Urinary bladder (tissue), 4 donors: ENCODE measurements at places on chromosomes 5 and 9. TPM values are rescaled to one million over a fixed set of nuclear protein-coding genes. Genes with fewer than 3 reads are reported as not detected.

GRCh38 chr9:115650768-115651167, 502.8 kb upstream of the PAPPA start:
- no peak for DNase-seq

DNA sequence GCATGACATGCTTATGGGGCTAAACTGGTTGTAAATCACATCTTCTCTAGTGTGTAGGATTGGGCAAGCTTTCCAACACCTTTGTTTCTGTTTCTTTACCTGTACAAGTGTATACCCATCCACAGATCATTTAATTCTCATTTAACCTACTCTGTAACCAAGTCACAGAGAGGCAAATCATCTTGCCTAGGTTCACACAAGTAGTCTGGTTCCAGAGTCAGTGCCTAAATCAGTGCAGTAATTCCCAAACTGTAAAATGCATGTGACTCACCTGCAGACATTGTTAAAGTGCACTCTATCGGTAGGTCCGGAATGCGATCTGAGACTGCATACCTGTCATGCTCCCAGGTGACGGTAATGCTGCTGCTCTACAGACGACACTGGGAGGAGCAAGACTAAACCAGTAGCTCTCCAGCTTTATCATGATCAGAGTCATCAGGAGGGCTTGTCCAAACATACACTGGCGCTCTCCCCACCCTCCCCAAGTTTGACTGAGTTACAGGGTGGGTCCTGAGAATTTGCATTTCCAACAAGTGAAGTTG, 107.9 kb upstream of the FREM1 start:
- no peak for DNase-seq

Gene GRM6
- total RNA-seq = not detected

DNA sequence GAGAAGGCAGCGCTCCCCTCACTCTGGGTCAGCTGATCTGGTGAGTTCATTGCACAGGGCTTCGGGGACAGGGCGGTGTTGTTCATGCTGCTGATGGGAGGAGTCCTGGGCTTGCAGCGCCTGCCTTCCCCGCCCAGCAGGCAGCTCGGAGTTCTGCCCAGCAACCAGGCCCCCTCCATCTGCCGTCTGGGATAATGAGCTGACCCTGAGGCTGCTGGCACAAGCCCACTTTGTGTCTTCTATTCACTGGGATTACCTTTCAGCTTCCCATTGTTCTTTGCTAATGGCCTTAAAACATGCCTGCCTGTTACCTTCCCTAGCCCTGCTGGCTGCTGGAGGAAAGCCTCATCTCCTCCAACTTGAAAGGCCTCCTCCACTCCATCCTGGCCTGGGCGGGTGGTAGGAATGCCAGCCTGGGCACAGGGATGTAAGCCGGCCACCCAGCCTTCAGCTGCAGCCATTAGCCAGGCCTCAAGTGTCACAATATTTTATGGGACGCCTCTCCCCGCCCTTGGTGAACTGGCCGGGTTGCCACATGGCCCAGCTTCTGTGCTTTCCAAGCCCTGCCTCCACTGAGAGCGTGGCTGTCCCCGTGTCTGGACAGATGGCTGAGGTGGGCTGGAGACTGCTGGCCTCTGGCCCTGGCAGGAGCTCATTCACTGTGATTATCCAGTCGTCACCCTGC, 70.4 kb downstream of the GADD45G start:
- peak; percentile 39 for DNase-seq

- DNase-seq = no peak
Observed at GRCh38 chr9:132144708-132145365, 17.0 kb upstream of the NTNG2 start.

- DNase-seq = no peak
Observed at GRCh38 chr9:123108976-123109375, 75.5 kb downstream of the GPR21 start.

GRCh38 chr5:75666801-75667200, 50.4 kb downstream of the POC5 start:
- no peak for DNase-seq

DNA sequence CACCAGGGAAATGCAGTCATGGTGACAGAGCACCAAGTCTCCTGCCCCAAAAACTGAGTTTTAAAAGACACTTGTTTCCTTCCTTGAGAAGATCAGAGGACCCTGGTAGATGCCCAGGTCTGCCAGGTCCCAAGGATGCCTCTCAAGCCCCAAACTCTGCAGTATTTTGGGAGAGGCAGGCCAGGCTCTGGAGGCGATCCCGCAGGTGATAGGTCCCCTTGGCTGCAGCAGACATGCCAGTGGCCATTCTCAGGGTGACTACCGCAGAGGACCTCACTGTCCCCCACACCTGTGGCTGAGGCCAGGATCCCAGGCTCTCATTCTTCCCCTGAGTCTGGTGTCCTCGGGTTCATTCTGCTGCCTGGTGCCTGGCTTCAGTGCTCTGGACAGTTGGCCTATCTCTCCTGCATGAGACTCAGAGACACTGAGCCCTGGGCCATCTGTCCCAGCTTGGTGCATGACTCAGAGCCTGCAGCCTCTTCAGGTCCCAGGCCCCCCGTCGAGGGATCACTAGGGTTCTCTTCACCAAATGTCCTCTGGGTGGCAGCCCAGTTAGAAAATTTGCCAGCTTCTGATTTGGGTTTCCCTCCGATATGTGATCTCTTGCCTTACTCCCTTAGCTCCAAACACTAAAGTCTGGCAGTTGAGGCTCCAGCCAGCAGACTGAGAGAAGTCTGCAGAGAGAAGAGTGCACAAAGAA, 59.7 kb upstream of the GARNL3 start:
- DNase-seq = no peak

Gene TENT4A
- total RNA-seq = 26.8 TPM

Gene RAB3C
- 2.0 TPM for total RNA-seq

GRCh38 chr5:72241346-72242003, 78.6 kb downstream of the MRPS27 start:
- no peak for DNase-seq

DNA sequence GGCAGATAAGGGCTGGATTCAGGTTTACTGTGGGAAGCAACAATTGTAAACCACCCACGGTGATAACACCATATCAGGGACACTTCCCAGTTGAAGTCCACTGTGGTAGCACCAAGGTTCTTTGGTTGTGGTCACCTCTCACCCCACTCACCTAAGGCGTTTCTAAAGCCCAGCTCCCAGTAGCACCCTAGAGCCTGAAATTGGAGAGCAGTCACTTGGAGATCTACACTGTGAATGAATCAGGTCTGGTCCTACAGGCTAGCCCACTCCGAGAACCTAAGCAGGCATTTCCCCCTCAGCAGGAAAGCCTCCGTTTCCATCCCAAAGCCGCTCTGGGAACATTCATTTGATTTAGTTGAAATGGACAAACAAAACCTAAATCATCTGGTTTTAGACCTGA, 191.3 kb downstream of the TTC39B start:
- no peak for DNase-seq

- DNase-seq = no peak
Observed at GRCh38 chr9:117744856-117745389, 40.7 kb downstream of the TLR4 start.

GRCh38 chr5:93311881-93312280, 269.1 kb downstream of the NR2F1-AS1 start:
- peak; percentile 87 for DNase-seq

DNA sequence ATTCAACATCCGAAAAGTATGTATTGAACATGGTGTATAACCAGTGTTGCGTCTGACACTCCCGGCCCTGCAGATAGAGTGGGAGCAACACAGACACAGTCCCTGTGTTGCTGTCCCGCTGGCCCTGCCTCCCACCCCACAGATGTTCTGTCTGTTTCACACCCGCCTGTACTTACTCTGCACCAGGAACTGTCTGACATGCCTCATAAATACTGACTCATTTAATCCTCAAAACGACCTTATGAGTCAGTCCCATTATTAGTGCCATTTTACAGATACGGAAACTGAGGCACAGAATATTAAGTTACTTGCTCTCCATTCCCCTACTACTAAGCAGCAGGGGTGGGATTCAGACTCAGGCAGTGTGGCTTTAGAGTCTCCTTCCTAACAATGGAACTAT, 109.8 kb upstream of the NFIL3 start:
- no peak for DNase-seq

- no peak for DNase-seq
Observed at GRCh38 chr9:1047591-1048230, 2.4 kb upstream of the DMRT2 start.

Gene C8G
- 1.0 TPM for total RNA-seq

DNA sequence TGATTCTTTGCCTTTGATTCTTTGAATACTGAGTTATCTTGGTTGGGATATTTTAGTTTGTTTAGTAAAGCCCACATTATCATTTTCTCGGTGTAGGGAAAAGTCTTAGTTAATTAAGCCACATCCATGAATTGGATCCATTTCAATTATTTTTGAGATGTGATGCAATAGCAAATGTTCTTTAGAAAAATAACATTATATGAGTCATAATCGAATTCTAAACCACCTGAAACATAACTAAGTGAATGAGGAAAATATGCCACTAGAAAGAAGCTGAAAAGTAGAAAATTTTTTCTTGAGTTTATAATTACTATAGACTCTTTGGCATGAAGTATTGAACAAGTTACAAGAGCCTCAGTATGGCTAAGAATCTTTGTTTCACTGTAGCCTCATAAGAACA, 17.5 kb upstream of the CCDC192 start:
- no peak for DNase-seq

- DNase-seq = no peak
Observed at GRCh38 chr5:10553476-10553875, 10.4 kb upstream of the ANKRD33B start.

Gene GEMIN5
- total RNA-seq = 18.0 TPM

DNA sequence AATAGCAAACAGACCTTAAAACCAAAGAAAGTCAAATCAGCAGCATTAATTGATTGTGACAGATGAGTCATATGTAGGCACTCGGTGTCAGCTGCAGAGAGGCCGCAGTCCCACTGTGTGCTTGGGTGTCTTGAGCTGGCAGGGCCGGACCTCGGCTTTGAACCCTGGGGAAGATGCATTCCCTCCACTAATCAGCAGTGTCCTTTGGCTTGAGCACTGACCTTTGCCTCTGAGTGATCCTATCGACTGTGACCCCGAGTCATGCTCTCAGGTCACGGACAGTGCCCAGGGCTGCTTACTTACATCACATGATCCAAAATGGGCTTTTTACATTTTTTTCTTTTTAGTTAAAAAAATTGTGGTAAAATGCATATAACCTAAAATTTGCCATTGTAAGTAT, 188.7 kb downstream of the GADD45G start:
- DNase-seq = no peak

DNA sequence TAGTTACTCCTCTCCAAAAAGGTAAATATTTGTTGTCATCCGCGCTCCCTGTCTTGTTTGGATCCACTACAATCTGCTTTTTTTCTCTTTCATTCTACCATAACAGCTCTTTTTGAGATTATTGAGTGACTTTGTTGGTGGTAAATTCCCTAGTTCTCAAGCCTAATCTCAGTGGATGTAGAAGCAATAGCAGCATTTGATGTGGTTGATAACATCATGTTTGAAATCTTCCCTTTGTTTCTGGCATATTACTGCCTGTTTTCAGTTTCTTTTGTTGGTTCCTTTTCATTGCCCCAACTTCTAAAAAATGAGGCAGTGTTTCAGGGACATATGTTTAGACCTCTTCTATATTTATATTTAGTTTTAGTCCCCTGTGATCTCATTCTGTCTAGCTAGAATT, 8.9 kb downstream of the CDC42SE2 start:
- DNase-seq = no peak

DNA sequence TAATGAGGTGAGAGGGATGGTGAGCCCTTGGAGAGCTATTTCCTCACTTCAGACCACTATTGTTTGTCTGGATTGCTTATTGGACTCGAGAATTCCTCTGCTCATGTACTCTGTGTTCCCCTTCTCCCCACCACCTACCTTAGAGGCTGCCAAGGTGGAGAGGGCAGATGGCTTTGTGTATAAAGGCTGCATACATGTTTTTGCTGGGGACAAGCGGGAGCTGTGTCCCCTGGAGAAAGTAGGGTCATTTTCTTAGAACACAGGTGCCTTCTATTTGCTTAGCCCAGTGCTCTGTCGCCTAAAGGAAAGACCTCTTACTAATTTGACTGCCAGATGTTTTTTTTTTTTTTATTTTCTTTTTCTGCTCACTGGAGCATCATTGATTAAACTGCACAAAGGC, 29.7 kb downstream of the RASGRF2 start:
- DNase-seq = no peak

Gene SPATA31D4
- not detected for total RNA-seq

Gene PCDHA9
- 0.90 TPM for total RNA-seq

Gene MSMP
- 0.53 TPM for total RNA-seq

Gene CORO2A
- total RNA-seq = 4.1 TPM

DNA sequence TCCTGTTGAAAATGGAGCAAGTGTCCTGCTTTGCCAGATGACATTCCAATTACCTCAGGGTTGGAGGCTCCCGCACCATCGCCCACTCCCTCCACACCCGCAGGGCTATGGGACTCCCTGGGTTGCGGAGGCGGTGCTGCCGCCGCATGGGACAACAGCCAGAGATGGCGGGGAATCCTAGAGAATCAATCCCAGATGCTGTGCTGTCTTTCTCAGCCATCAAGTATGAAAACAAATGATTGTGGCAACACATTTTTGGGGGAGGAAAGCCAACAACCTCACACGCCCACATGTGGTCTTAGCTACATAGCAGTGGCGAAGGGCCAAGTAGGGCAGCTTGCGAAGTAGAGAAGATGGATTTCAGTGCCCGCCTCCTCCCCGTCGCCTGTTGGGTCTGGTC, 46.7 kb downstream of the IL31RA start:
- DNase-seq = no peak

DNA sequence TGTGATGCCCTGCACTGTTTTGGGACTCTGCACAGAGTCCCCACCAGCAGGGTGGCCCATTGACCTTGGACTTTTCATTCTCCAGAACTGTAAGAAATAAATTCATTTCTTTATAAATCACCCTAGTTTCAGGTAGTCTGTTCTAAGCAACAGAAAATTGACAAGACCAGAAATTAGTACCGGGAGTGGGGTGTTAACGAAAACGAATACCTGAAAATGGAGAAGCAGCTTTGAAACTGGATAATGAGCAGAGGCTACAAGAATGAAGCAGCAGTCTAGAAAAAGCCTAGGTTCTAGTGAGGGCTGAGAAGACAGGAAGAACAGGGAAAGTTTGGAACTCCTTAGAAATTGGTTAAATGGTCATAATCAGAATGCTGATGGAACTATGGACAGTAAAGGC, 2.1 kb upstream of the MCC start:
- no peak for DNase-seq

GRCh38 chr5:139543423-139543991, 17.6 kb upstream of the UBE2D2 start:
- no peak for DNase-seq

Gene PLAC8L1
- total RNA-seq = not detected

Gene SLC36A2
- not detected for total RNA-seq

DNA sequence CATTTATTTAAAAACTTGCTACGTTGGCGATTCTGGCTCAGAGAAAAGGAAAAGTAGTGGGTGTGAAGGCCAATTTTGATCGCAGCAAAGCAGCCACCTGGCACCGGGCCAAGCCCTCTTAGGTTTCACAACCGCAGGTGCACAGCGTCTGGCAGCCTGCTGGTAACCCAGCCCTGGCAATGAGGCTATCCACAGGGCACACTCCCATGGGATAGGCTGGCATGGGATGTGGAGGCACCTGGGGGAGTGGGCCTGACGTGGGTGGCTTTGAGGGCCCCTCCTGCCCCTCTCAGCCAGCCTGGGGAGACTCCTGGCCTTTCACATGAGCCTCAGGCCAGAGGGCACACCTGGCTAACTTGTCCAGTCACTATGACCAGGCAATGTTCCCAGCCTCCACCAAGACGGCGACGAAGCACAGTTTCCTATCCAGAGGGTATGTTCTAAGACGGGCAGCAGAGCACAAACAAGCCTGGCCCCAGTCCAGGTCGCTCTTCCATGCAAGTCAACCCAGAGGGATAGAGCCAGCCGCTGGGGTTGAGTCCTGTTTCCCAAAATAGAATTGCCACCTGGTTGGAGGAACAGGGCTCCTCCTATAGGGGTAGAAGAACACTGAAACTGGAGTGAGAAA, 19.0 kb downstream of the CMBL start:
- no peak for DNase-seq

GRCh38 chr9:131275332-131276093, 797 bp downstream of the FAM78A start:
- no peak for DNase-seq
